ENCODE measurements at places on chromosomes 13 and 19.

DNA sequence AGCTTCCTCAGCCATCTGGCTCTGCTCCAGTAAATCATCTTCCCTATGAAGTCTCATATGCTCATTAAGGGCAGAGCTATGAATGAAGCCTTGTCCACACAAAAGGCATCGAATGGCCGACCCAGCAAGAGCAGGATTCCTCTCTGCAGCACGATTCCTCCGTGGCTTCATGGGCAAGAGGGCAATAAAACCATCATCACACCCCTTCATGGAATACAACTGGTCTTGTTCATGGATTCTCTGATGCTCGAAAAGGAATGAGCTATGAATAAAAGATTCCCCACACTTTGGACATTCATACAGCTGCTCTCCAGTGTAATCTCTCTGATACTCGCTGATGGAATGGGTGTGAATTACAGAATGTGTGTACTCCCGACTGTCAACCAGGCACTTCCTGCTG is 25.9 kb downstream of the PEG3 start:
- no peak for DNase-seq

DNA sequence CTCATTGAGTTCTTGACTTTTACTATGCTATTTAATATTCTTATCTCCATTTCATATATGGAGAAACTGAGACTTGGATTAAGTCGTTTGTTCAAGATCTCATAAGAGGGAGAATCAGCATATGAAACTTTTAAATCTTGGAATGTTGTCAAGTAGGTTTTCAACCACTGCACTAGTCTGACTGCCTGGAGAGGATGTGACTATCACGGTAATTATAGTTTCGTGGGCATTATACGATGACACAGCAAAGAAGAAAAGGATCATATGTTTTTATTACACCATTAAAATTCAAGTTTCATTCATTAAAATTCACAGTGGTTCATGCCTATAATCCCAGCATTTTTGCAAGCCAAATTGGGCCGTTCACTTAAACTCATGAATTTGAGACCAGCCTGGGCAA is 555.2 kb downstream of the SLITRK1 start:
- DNase-seq = no peak

GRCh38 chr13:27170221-27170515 is 1.4 kb downstream of the USP12 start:
- no peak for DNase-seq

GRCh38 chr13:26713341-26713740 is 47.2 kb downstream of the GPR12 start:
- no peak for DNase-seq

- peak; percentile 15 for DNase-seq
Observed at GRCh38 chr19:41588497-41589209, 12.7 kb downstream of the CEACAM21 start.

- no peak for DNase-seq
Observed at GRCh38 chr19:36151144-36152018, 866 bp downstream of the COX7A1 start.

DNA sequence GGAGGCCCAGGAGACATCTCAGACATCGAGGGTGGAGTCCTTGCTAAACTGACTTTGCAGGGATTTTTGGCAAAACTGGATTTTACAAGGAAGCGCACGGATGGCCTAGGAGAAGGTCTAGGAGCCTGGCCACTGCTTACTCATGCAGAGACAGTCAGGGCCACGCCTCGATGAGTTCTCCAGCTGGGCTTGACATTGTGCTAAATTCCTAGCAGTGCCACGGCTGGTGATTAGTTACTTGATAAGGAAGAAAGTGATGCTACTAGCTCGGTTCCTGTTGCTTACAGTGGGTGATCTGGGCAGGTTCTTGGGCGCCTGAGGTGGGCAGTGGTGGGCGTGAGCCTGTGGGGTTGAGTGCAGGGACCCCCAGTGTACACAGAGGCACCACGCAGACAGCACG is 143.4 kb downstream of the SOX1 start:
- DNase-seq = no peak

DNA sequence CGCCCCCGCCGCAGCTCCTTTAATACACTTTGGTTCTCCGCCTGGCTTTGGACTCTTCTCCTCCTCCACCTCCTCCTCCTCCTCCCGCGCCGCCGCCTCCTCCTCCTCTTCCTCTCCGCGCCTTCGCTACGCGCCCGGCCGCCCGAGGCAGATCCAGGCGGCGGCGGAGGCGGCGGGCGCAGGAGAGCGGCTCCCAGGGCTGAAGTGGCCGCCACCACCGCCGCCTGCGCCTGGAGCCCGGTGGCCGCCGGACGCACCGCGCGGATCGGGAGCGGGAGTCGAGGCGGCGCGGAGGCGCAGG is at the start of gene ZIC2:
Gene ZIC2 (plus strand): TSS at position 50 of the 301 bp plus-strand sequence. CDS start 281 bp downstream, outside the sequence.
- no peak for DNase-seq

- no peak for DNase-seq
Observed at GRCh38 chr13:99376132-99376531, 68.9 kb upstream of the GPR183 start.

DNA sequence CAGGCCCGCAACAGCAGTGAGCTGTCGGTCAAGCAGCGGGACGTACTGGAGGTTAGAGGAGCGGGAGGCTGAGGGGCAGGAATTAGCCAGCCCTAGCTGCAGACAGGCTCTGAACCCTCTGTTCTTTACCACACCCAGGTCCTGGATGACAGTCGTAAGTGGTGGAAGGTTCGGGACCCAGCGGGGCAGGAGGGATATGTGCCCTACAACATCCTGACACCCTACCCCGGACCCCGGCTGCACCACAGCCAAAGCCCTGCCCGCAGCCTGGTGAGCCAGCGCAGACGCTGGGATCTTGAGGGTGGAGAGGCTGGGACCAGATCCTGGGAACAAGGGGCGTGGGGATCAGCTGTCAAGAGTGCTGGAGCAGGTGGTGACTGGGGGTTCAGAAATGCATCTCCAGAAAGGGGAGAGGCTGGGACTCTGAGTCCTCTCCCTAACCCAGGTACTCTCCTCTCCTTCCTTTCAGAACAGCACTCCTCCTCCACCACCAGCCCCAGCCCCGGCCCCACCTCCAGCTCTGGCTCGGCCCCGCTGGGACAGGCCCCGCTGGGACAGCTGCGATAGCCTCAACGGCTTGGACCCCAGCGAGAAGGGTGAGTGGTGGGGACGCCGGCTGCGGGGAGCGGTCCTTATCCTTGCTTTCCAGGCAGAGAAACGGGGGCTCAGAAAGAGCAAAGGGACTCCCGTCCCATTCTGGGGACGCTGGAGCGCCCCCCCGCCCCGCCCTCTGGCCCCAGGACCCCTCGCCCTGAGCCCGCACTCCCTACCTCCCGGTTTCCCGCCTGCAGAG is 10.4 kb downstream of the EPS8L1 start:
- DNase-seq = peak; percentile 62

GRCh38 chr13:94113245-94113644 is 366.2 kb downstream of the DCT start:
- DNase-seq = no peak

Data from ecto neural progenitor cell (in vitro differentiated cells).